Right ventricle myocardium superior (tissue), 1 donor: ENCODE measurements at places on chromosomes 11 and 22.

- DNase-seq: no peak
Observed at GRCh38 chr11:124315052-124315451, 1.3 kb upstream of the OR8D1 start.

- DNase-seq: no peak
Observed at GRCh38 chr11:7473717-7474116, 11.6 kb upstream of the OLFML1 start.

- no peak for DNase-seq
Observed at GRCh38 chr11:65557280-65558001, 718 bp downstream of the LTBP3 start.

GRCh38 chr11:75461151-75461550, 28.1 kb upstream of the KLHL35 start:
- no peak for DNase-seq

- DNase-seq: no peak
Observed at GRCh38 chr11:117792992-117793391, 4.0 kb downstream of the DSCAML1 start.

GRCh38 chr11:63488789-63489188, 2.2 kb downstream of the PLAAT5 start:
- no peak for DNase-seq

- DNase-seq: no peak
Observed at GRCh38 chr11:95711162-95711944, 78.2 kb downstream of the FAM76B start.

GRCh38 chr11:43359422-43359818, 700 bp downstream of the TTC17 start:
- DNase-seq: no peak
